ENCODE measurements at places on chromosomes 1 and 21.

DNA sequence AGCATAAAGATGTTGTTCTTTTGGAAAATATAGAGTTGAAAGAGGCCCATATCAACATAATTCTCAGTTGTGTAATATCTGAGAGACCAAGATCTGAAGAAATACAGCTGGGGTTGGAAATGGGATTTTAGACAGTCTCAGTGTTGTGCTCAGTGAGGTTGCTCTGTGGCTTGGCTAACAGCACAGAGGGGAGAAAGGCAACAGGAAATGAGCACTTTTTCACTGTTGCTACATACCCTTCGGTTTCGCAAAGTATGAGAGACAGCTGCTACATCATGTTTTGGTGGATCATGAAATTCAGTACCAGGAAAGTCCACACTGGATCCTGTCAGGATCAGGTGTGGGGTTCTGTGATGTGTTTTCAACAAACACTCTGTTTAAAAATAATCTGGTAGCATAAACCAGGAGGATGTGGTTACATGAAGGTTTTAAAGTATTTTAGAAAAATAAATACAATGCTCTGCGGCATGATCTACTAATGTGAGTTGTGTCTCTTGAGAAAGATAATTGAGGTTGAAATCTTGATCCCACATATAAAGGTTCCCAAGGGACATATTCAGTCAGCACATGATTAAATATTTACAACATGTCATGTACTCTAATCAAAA is 7.0 kb upstream of the GPR88 start:
- no peak for DNase-seq

GRCh38 chr1:225700164-225700821 is 47.4 kb upstream of the ENAH start:
- DNase-seq: no peak

- no peak for DNase-seq
Measured at GRCh38 chr1:93601686-93602085, 80.0 kb downstream of the BCAR3 start.

DNA sequence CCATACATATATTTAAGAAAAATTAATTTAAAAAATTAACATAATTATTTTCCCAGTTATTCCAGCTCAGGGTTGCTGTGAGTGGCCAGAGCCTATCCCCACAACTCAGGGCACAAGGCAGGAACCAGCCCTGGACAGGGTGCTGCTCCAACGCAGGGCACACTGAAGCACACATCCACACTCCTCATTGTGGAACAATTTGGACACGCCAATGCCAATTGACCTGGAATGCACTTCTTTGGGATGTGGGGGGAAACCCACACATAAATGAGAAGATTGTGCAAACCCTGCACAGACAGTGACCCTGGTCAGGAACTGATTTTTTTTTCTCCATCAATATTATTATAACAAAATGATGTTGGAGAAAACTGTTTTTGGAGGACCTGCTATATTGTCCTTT is 23.4 kb downstream of the SAMSN1 start:
- no peak for DNase-seq

GRCh38 chr1:966704-967300 is 520 bp downstream of the PLEKHN1 start:
- DNase-seq: peak; percentile 86

DNA sequence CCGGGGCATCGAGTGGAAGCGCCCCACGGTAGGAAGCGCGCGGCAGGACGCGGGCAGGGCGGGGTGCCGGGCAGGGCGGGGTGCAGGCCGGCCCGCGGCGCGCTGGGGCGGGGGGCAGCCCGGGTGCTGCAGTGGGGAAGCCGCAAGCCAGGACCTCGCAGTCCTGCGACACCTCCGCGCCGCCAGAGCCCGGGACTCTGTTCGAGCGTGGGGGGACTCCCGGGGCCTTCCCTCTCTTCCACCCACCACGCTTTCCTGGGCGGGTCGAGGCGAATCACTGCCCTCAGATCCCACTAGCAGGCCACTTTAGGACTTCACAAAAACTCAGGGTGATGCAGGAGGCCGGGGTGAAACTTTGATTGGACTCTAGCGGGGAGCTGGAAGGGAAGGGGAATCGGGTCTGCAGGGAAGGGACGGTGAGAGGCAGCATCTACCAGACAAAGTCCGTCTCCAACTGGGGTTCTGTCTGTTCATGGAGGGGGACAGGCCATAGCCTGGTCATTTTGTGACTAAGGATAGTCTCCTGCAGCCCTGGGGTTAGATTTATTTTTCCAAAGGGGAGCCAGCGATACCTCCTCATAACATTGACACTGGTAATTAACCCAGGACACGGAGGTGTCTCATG is 623 bp downstream of the CAPN2 start:
- DNase-seq: peak; percentile 58

- DNase-seq: no peak
Measured at GRCh38 chr1:161121042-161121650, 3.2 kb downstream of the NIT1 start.

DNA sequence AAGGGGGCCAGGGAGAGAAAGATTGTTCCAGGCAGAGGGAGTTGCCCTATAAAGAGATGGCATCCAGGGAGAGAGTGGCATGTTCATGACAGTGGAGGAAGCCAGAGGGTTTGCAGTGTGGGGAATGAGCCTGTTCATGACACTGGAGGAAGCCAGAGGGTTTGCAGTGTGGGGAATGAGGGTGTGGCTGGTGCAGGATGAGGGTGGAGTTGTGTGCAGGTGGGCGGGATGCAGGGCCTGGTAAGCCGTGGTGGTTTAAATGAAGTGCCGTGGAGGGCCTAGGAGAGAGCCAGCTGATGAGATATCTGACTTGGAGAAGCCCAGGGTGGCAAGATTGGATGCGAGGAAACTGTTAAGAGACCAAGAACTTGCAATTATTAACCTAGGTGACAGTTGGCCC is 131.8 kb downstream of the CAMTA1 start:
- no peak for DNase-seq

DNA sequence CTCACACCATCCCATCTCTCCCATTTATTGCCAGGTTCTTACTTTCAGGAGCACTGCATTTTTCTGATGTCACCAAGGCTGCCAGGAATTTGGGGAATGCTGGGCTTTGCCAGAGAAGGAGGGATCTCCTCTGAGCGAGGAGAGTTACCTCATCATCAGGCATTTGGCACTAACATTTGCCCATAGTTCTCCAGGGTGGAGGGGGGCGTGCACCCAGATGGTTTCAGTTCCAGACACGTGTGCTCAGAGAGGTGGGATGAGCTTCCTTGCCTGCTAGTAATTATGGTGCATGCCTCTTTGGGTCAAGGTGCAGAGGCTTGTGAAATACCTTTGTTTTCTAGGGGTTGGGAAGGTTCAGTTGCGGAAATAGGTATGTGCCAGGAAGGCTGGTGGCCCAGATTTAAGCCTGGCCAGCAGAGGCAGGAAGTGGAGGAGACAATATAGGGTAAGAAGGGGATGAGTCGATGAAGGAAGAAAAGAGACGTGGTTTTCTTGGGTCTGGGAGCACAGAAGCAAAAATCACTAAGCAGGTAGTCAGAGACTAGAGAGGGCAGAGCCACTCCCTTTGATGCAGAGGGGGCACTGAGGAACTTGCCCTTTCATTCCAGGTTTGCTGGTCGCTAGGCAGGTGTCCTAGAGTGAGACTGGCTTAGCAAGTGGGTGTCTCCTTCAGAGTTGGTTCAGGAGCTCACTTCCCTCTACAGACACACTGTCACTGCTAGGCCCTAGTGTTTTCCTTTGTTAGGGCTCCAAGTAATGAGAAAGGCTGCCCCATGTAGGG is 7.2 kb downstream of the TUFT1 start:
- DNase-seq: no peak

- DNase-seq: no peak
Measured at GRCh38 chr1:12345350-12346217, 115.8 kb downstream of the VPS13D start.

DNA sequence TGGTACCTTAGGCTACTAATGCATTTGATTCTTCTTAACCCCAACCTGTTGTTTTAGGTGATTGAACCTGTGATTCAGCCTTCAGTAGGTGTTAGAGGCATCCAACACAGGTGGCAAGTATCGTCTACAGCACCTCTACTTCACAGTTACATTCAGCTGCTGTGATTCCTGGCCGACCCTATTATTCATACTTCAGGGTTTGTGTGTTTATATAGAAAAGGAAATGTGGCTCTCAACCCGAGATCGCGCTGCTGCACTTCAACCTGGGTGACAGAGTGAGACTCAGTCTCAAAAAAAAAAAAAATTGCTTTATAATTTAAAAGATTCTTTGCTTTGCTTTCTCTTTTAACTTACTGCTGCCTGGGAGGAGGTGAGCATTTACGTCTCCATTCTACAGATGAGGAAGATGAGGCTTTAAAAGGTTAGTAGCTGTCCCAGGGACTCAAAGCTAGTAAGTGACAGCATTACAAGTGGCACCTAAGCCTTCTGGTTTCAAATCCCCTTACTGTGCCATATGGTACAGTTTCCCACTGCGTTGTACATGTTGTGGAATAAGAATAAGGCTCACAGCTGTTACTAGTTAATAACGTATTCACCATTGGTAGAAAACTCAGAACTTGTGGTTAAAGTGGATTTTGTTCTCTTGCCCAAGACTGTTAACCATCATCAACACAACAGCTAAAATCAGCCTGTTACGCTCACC is 9.9 kb upstream of the GPR25 start:
- DNase-seq: peak; percentile 25

- DNase-seq: no peak
Measured at GRCh38 chr1:67184838-67185421, 18.7 kb downstream of the IL23R start.
